ENCODE measurements at places on chromosomes 1 and 21.

DNA sequence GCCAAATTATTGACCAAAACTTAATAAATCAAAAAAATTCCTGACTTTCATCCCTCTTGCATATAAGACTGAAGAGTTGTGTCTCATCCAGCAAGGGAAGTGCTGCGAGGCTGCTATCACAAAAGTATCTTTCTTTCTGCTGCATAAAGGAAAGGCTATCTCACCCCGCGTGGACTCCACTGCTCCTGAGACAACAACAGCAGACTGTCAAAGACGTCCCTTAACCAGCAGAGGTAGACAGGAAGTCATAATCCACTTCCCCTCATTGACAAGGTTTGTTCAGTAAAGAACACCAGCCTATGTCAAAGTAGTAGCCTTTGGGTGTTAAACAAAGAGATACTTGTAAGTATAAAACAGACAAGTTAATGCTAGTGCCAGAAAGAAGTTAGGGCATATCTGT lies 29.4 kb downstream of the VPS26C start:
- DNase-seq = no peak

GRCh38 chr1:66693856-66694255 lies 58.4 kb upstream of the DYNLT5 start:
- no peak for DNase-seq

DNA sequence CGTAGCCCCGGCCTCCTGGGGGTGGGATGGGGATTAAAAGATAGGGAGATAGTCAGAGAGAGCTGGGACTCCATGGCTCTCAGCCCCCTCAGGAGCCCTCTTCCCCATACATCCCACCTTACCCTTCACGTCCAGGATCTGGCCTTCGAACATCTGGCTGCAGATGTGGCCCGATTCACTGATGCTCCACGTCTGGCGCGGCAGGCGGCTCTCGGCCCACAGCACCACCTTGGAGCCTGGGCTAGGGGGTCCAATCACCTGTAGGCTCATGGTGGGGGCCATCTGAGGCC lies 4.2 kb downstream of the CD52 start:
- DNase-seq = no peak

DNA sequence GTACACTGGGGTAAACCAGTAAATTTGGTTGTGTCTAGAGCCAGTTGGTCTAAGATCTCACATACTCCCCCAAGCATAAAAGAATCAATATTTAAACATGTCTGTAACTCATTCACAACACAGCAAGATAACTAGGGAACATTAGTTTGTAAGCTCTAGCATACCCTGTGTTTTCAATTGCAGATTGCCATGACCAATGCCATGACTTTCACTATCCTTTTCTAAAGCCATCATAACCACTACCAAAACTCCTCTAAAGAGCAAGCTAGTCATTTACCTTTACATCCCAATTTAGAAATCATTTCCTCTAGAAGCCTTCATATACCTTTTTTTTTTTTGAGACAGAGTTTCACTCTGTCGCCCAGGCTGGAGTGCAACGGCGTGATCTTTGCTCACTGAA lies 56.5 kb upstream of the PLA2G4A start:
- no peak for DNase-seq

- DNase-seq = no peak
Observed at GRCh38 chr1:37631036-37631435, 3.7 kb downstream of the RSPO1 start.

GRCh38 chr1:86105533-86105866 lies 51.1 kb downstream of the COL24A1 start:
- DNase-seq = no peak

DNA sequence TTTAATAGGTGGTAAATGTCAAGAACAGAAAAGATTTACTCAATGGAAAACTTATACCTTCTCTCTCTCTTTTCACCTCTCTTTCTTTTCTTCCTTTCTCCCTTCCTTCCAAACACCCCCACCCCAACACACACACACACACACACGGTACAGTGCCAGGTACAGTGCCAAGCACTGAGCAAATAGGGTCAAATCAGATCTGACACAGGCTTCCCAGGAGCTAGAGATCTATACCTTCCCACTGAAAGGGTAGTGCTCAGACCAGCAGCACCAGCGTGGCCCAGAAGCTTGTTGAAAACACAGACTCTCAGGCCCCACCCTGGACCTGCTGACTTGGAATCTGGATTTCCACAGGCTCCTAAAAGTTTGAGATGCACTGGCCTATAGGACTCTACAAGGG lies 31.9 kb downstream of the IRF2BP2 start:
- DNase-seq = no peak

GRCh38 chr1:74712881-74713280 lies 20.0 kb downstream of the CRYZ start:
- DNase-seq = no peak

DNA sequence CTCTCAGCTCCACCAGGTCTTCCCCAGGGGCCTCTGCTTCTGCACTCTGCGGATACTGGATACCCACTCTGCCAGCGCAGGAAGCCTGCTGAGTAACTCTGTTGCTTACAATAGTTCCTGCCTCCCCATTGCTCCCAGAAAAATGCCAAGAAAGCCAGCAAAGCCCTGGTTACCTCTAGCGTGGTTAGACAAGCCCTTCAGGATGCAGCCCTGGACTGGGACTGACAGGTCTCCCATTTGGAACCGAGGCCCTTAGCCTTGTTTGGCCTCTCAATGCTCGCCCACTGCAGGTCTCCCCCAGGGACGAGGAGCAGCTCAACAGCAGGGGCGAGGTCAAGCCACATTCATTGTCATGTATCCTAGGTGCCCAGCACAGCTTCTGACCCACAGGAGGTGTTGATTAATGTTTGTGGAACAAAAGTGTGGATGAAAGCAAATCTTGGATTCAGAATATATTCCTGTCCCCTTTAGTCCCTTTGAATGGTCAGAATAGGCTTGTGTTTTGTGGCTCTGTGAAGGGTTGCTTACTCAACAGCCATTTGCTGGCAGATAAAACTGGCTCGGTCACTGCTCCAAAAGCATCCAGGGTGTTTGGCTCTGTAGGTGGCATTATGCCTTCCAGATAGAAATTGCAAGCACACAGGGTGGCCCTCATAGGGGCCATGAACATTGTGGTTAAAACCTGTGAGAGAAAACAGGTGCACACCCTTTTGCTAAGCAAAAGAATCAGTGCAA lies 58.9 kb downstream of the C1orf198 start:
- DNase-seq = no peak

- no peak for DNase-seq
Observed at GRCh38 chr1:44089371-44090048, 29.1 kb upstream of the KLF17 start.

GRCh38 chr1:23796466-23797271 lies 3.9 kb downstream of the GALE start:
- no peak for DNase-seq

- DNase-seq = no peak
Observed at GRCh38 chr1:28595412-28596191, 3.5 kb downstream of the RAB42 start.

All from fibroblast of skin of back (primary cell).